ENCODE measurements at places on chromosomes 3 and 15.

GRCh38 chr15:86237111-86237500, 157.4 kb downstream of the AGBL1 start:
- no peak for DNase-seq

DNA sequence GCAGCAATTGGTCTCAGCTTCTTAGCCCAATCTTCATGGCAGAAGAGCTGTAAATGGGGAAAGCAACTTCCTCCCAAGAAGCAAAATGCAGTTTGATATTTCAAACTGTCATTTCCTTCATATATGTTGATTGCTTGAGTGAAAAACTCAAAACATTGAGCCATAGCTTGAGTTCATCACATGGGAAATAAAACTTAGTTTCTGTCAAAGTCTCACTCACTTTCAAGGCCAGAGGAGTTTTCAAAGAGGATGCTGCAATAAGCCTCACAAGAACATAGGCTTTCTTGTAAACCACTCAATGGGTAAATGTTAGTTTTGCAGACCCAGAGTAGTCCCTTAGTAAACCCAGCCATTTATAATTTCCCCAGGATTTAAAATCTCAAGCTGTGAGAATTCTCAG, 29.1 kb upstream of the SUCLG2 start:
- DNase-seq = no peak

DNA sequence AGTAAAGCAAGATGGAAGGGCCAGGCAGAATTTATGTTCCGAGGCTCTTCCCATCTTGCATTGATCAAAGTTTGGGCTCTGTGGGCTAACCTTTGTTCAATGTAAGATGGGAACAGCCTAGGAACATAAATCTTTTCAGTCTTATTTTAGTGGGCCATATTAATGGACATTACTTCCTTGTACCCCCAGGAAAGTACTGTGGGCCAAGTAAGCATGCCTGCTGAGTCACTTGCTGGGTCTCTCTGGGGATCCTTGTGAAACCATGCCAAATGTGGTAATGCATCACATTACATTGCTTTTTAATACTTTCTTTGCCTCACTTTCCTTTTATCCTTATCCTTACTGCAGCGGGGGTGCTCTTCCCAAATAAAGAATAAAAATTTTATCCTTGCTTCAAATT, 349.5 kb upstream of the POU1F1 start:
- no peak for DNase-seq

- DNase-seq = no peak
Measured at GRCh38 chr3:119570229-119570628, 9.1 kb upstream of the ADPRH start.

DNA sequence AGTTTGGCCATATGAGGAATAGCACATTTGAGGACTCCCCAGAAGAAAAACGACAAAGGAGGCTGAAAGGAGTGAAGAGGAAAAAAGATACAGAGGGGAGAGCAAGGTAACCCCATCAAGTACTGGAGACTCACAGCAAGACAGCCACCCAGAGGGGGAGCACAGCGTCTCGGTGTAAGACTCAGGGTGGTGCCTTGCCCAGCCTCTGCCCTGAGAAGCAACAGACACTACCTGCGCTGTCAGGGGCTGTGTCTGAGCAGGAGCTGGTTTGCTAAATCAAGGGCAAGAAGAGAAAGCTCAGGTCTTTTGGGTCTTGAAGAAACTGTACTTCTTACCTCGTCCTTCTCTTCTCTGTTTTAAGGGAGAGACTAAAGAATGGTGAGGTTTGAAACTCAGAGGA, 27.9 kb downstream of the FBXO45 start:
- DNase-seq = no peak

DNA sequence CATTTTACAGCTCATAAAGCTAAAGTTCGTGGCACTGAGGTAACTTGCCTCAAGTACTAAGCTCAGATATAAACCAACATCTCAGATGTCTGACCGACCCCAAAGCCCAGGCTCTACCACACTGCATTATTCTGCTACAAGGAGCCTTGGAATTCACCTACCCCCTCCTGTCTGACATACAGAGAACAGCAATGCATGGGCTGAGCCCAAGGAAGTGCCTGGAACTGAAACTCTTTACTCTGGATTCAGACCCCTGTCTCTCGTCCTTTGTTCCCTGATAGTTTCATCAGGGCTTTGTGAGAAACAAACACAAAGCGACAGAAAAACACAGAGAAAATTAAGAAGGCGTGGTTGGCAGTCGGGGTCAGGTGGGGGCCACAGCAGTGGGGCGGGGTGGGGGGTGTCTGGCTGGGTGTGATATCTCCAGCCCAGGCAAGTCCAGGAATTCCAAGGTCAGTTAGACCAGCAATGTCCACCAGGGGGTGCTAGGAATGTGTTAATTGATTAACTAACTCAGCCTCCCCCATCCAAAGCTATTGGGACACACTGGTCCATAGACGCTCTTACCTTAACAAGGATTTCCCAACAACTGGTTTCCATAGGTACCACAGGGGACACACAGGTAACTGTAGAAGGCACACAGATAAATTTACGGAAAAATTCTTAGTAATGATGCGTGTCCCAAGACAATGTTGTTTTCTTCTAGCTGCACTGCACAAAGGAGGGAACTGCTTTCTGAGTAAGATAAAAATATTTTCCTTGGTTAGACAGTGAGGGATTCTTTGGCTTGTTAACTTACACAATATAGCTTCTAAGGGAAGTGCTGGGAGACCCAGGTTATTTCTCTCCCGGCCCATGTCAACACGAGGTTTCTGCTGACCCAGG, 18.8 kb upstream of the SSUH2 start:
- DNase-seq = no peak

DNA sequence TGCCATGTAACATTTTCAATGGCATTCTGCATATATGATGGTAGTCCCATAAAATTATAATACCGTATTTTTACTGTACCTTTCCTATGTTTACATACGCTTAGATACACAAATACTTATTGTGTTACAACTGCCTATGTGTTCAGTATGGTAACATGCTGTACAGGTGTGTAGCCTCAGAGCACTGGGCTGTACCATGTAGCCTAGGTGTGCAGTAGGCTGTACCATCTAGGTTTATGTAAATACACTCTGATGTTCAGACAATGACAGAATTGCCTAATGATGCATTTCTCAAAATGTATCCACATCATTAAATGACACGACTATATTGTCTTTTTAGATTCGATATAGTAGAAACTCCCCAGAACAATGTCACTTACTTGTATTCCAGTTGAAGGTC, 22.7 kb downstream of the CD80 start:
- DNase-seq = no peak

GRCh38 chr3:108215871-108216270, 6.4 kb downstream of the IFT57 start:
- no peak for DNase-seq

DNA sequence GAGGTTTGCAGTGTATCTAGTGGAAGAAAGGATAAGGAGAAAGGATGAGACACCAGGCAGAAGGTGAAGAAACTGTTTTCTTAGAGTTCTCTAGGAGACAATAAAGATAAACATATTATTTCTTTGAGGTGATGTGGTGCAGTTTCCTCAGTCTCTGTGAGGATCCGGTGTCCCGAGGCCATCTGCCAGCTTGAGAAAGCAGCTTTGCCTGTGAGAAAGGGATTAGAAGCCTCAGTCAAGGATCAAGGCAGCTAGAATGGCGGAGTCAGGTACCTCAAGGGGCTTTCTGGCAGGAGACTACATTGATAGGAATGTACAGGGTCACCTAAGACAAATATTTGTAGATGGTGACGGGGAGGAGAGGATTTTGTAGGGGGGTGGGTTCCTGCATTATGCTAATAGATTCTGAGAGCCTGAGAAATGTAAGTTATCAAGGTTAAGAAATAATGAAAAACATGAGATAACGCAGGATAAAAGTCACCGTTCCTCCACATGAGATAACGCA, 103.9 kb upstream of the MB21D2 start:
- DNase-seq = no peak

DNA sequence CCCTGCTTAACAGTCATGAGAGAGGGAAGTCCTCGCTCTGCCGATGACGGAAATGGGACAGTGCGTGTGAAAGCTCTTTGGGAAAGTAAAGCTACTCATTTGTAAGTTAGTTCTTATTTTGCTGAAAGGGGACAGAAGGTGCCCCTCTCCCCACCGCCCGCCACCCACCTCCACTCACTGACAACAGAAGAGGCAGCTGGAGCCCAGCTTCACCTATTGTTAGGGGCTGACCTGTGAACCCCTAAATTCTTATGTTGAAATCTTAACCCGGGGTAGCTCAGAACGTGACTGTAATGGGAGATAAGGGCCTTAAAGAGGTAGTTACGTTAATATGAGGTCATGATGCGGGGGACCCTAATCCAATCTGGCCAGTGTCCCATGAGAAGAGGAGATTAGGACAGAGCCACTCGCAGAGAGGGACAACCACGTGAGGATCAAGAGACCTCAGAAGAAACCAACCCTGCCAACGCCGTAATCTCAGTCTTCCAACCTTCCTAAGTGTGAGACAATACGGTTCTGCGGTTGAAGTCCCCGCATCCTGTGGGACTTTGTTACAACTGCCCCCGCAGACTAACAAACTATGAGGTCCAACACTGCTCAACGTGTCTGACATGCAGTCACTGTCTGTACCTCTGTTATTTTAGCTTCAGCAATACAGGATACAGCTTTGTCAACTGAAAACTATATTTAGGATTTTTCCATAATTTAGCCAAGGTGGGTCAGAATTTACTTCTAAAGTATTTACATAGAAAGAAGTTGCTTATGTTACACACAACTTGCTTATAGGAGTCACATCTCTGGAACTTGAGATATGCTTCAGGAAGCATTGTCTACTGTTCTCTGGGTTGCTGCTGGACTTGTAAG, 51.7 kb downstream of the PCSK6 start:
- DNase-seq = no peak

DNA sequence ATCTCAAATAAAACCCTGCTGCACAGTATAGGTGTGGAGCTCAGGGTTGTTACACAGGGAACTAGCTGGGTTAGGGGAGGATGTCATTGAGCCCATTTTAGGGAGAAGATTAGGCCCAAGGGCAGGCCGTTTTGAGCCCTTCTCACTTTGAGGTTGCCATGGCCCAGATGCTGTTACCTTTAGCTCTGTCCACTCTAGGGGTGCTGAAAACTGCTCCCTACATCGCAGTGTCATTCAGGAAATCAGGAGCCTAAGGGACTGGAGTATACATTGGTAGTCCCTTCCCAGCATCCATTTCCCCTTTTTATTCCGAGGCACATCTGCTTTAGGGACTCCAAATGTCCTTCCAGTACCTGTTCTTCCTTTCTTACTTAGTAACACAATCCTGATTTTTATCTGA, 79.0 kb upstream of the SELENOK start:
- no peak for DNase-seq

GRCh38 chr15:66402761-66403284, 16.1 kb downstream of the MAP2K1 start:
- no peak for DNase-seq

- DNase-seq = no peak
Measured at GRCh38 chr3:89740881-89741177, 633.4 kb downstream of the EPHA3 start.

GRCh38 chr3:167742338-167742737, 6.8 kb downstream of the SERPINI1 start:
- no peak for DNase-seq

GRCh38 chr3:168213920-168214319, 118.2 kb upstream of the GOLIM4 start:
- DNase-seq = no peak

- no peak for DNase-seq
Measured at GRCh38 chr3:95272781-95273180, 1209.9 kb downstream of the NSUN3 start.

DNA sequence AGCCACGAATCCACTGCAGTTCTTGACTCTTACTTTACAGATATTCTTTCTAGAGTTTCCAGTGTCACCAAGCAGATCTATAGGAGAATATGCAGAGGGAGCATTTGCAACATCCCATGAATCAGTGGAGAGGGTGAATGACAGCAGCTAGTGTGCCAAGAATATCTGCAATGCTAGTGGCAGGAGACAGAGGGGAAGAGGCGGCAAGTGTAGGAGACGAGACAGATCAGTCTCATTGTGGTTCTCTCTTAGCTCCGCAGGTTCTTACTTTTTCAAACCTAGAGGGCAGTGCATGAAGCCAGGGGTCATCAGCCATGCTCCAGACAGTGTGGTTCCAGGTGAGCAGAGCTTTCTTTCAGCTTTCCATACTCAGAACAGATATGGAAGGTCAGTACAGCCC, 744 bp downstream of the ZNF619 start:
- no peak for DNase-seq

DNA sequence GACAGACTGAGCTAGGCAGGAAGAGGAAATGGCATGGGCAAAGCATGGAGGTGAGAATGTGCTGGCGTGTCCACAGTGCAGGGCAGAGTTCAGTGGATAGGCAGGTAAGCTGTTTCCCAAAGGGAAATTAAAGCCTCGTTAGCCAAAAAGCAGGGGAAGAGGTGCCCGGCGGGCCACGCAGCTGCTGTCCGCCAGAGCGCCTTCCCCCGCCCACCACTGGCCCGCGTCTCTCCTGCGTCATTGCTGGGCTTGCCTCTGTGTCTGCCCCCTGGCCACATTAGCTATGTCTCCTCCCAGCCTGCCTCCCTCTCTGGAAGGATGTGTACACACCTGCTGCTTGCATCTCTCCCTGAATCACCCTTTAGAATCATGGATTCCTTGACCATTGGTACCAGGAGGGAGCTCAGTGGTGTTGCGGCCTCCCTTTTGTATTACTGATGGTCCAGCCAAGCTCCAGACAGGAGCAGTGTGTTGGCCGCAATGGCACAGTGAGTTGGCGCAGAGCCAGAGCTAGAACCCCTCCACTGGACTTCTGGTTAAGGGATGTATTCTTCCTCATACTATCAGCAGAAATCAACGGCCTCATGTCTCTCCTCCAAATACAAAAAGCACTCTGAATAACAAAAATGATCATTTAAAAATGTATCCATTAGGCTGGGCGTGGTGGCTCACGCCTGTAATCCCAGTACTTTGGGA, 26.6 kb downstream of the SLC28A1 start:
- DNase-seq = no peak

DNA sequence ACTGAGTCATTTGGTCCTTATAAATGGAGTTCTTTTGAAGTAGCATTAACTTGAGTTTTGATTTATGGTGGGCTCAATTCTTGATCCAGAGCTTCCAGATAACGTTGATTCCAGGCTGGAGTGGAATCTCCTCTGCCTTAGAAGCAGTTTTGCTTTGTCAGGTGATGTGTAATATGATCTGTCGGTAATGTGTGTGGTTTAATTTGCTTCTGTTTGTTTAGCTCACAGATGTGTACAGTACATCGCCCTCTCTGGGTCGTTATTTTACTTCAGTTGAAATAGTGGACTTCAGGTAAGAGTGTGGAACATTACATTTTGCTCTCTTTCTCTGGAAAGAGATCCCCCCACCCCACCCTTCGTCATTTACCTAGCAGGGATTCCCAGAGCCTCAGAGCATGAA, 23.1 kb downstream of the C3orf52 start:
- DNase-seq = no peak

Measured in stimulated activated CD4-positive, alpha-beta T cell treated with anti-CD3 and anti-CD28 coated beads, Interleukin-1b, Interleukin-23, amount 100 ng/mL, for 1 hour (primary cell).